Heart left ventricle (tissue), 16 donors: ENCODE measurements at places on chromosomes 16 and 17.
A peak's percentile ranks its signal among the peaks of the same experiment; 100 is the strongest.

DNA sequence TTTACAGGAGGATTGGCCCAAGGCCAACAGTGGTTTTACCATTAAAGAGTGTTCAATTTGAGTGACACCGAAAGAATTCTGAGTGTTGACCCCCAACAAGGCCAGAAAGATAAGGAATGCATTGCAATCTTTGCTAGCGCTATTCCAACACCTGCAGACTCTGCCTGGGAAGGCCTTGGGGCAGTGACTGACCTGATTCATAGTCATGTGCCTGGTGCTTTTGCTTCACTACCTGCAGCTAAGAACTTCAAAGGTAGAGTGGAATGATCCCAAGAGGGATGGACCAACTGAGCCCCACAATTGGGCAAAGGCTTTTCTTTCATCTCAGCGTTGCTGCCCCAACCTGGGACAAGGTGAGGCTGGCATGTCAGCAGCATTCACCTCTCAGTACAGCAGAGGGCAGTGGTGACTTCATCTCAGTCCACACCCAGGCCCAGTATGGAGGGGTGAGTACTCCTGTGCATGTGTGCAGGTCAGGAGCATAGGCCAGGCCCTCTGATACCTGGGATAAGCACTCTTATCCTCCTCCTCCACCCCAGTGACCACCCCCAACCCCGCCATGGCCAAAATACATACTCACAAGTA, 149.6 kb upstream of the GNAO1 start:
- DNase-seq, result peak; percentile 36

- no peak for DNase-seq
Observed at GRCh38 chr16:3536271-3536731, 35.5 kb downstream of the CLUAP1 start.

DNA sequence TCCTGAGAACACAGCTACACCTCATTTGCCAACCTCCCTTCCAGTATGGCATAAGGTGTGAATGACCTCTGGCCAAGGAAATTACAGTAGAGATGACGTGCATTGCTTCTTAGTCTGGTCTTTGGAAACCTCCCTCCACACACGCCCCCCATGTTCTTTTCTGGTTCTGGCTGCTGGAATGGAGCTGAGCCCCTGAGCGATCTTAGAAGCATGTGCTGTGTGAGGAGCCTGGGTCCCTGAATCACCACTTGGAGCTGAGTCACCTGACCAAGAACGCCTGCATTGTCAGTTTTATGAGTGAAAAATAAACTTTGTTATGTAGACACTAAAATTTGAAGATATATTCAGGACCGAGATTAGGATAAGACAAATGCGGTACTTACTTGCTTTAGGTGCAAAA, 51.4 kb downstream of the HS3ST3A1 start:
- no peak for DNase-seq

DNA sequence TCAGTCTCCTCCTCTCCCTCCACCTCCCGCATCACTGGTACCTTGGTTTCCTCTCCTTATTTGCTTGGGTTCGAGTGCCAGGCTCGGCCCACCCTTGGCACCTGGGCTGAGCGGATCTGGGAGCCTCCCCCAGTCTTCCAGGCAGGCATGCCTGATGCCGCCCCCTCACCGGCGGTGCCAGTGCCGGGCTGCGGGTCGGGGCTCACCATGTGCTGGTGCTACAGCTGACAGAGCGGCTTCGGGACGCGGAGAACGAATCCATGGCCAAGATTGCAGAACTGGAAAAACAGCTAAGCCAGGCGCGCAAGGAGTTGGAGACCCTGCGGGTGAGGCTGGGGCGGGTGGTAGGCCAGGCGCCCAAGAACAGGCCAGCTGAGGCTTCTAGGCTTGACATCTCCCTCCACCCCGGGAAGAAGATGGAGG, 19.2 kb downstream of the FMNL1 start:
- no peak for DNase-seq
